ENCODE measurements at places on chromosomes 5 and 9.
A peak's percentile ranks its signal among the peaks of the same experiment; 100 is the strongest.

- DNase-seq = no peak
These were observed 11.6 kb upstream of the PAPPA start for GRCh38 chr9:116141864-116142561.

- no peak for DNase-seq
These were observed 25.3 kb downstream of the UBAP1 start for GRCh38 chr9:34203992-34204635.

DNA sequence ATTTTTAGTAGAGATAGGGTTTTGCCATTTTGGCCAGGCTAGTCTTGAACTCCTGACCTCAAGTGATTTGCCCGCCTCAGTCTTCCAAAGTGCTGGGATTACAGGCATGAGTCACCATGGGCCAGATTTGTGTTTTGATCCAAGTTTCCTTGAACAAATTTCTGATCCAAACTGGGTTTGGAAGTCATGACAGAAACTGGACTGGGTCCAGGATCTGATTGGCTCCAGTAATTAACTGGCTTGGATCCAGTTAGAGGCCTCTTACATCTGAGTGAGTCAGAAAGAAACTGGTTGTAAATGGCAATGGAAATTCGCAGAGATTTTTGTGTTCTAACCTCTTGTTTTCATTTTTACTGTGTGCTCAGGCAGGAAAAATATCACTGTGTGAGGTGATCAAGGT lies 141.6 kb downstream of the SLC25A46 start:
- no peak for DNase-seq

- DNase-seq = peak; percentile 26
These were observed 203.4 kb downstream of the MCTP1 start for GRCh38 chr5:95081500-95081960.

GRCh38 chr9:110257097-110257841 lies 962 bp upstream of the TXN start:
- no peak for DNase-seq

- no peak for DNase-seq
These were observed 13.9 kb upstream of the CTNNAL1 start for GRCh38 chr9:109027176-109027575.

- no peak for DNase-seq
These were observed 775.4 kb downstream of the MTRR start for GRCh38 chr5:8644377-8644776.

DNA sequence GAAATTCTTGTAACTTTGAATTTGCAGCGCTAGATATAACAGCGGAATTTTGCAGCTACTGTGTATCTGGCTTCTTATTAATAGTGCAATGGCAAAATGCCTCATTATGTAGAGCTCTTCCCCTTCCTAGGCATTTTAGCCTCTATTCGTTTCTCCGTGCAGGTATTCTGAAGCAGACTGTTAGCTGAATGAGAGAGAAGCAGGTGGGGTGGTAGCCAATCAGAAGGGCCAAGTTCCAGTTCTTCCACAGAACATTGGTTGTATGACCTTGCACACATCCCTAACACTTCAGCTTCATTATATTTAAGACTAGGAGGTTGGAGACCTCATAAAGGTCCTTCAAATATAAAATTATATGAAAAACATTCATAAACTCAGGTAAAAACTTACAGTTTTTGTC lies 1.2 kb upstream of the VPS13A start:
- DNase-seq = no peak

- no peak for DNase-seq
These were observed 182.2 kb downstream of the SREK1 start for GRCh38 chr5:66326276-66326675.

- DNase-seq = peak; percentile 64
These were observed 880.1 kb upstream of the SEMA6A start for GRCh38 chr5:117454716-117455212.

- no peak for DNase-seq
These were observed 254.3 kb downstream of the MAST4 start for GRCh38 chr5:66850354-66851075.

- no peak for DNase-seq
These were observed 21.7 kb upstream of the CMBL start for GRCh38 chr5:10329446-10329819.

DNA sequence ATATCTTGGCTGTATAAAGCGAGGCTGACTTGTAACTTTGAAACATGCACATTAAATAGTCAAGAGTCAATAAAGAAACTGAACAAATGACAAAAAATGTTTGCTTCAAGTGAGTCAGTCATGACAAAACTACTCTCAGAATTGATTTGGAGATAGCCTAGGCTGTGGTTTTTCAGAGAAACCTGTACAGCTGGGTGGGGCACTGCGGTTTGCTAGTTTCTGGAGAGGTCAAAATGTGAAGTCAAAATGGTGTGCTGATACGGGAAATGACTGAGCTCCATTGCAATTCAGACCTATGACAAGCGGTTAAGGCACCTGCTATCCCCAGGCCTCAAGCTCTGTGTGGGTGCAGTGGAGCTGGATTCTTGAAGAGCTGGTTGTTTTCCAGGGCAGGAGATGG lies 10.3 kb upstream of the CD180 start:
- no peak for DNase-seq

GRCh38 chr5:74054641-74055421 lies 428.8 kb downstream of the ARHGEF28 start:
- DNase-seq = no peak

DNA sequence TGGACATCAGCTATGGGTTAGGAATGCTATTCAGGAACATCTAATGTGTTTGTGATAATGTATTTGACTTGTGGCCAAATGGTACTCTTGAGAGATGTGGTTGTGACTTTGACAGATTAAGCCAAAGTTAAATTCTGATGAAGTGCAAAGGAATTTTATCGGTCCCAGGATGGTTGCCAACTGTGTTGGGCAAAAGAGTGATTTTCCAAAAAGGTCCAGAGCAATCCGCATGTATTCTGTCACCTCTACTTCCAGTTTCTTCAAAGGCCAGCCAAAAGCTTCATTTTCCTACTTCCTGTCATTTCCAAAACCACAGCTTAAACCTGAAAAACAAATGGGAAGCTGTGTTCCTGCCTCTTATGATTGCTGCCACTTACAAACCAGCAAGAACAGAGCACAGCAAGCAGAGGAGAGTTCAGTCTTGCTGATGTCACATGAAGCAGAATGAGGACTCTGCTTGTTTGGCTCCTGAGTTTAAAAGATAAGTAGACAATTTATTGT lies 59.8 kb downstream of the MARCHF3 start:
- no peak for DNase-seq

DNA sequence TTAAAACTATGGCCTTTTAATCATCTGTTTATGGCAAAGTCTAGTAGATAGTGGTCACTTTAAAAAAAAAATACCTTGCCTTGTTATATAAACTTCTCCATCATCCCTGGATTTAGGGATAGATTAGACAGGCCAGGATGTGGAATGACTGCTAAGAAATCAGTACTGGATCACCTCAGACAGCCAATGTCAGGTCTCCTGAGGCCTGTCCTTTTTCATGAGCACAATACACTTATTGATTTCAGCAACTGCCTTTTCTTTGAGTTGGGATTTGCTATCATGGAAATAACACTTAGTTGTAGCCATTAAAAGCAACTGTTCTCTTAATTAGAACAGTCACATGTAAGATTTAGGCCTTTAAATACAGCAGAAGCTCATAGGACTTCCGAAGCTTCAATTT lies 77.9 kb downstream of the NLN start:
- DNase-seq = no peak

DNA sequence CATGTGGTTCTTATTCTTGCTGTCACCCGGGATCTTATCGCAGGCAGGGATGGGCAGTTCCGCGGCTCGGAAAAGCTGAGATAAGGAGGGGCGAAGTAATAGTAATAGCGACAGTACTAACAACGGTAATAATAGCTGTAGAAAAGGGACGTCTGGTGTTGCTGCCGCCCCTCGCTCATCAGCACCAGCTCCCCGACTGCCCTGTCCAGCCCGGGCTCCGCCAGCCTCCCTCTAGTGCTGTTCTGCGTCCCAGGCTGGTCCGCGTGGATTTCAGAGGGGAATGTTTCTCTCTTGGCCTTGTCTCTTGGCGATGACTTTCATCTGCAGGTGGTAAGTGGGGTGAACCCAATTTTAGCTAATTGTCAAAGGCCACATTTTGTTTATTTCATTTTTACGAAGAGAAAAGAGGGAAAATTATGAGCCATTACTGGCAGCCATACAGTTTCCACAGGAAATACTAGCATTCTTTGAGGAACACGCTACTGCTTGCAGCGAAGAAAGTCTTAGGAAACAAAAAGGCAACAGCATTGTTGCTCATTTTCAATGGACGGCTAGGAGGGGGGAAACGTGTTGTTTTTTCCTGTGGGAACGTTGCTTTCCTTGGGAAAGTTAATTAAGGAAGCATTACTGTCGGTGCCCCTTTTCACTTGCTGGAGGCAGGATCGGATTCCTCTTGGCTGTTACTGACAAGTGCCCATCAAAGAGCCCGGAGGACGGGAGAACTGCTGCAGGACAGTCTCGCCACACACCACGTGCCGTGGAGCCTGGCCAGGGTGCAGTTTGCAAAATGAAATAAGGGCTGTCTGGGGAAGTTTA lies 762 bp downstream of the SNCAIP start:
- DNase-seq = no peak

DNA sequence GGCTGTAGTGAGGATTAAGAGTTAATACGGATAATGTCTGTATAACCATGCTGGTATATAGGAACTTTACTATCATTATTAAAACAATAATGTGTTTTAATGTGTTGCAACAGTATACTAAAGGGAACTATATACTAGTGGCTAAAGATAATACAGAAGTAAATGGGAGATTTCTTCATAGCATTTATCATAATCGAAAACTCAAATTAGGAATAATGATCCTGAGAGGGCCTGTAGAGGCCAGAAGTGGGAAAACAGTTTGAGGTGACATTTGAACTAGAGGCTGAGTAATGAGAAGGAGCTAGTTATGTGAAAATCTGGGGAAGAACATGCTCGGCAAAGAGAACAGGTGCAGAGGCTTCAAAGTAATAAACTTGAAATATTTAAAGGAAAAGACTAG lies 2.9 kb downstream of the TCERG1 start:
- DNase-seq = no peak

DNA sequence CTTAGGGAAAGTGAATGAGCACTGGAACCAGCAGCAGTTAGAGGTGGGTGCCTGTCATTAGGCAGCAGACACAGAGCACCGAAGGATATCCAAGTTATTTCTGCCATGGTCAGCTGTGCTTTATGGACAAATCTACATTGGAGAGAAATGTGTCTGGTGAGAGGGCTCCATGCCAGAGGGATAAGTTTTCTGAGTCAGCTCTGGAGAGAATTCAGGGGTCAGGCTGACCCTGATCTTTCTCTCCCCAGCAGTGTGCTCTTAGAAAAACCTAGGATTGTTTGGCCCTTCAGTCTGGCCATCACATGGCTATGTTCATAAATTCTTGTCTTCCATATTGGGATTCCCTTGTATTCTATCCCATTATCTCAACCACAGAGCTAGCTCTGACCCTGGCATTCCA lies 8.9 kb upstream of the IL17B start:
- DNase-seq = no peak

GRCh38 chr5:45035991-45036390 lies 227.2 kb downstream of the MRPS30 start:
- no peak for DNase-seq

DNA sequence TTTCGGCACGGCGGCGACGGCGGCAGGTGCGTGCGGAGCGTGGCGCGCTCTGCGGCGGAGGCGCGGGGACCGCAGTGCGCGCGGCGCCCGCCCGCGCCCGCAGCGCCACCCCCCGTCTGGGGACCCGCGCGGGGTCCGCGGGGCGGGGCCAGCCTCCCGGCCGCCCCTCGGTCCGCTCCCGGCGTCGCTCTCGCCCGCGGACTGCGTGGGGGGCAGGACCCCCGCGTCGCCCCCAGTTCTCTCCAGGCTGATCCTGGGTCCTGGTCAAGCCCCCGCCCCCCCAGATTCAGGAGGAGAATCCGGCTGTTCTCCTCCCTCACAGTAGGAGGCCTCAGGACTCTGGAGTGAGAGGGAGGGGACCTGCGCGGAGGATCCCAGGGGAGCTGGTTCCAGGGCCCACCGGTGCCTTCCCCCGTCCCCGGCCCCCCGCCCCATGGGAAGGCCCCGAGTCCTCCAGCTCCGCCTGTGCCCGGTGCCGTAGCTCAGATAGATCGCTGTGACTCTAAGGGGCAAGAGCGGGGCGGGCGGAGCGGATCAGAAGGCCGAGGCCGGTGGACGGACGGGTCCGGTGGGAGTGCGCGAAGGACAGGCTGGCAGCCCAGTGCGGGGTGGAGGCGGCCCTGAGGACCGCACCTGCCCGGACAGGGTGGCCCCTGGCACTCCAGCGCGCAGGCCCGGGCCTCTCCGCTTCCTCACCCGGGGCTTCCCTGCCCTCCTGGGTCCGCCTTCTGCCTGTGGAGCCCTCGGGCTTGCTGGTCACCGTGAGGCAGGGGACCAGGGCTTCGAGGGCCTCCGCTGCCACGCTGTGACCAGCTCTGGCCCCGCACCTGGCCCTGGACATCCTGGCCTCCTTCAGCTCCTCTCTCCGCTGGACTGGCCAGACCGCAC lies at the start of gene RNF208:
TSS of gene RNF208 (minus strand) at position 51 of the 888 bp plus-strand sequence. CDS start 1,028 bp downstream, outside the sequence.
- DNase-seq = no peak

GRCh38 chr9:99385814-99386279 lies 163.8 kb downstream of the SEC61B start:
- DNase-seq = no peak

Data from iPS-NIHi11 (cell line).